ENCODE measurements at places on chromosomes 12 and 14. TPM values are rescaled to one million over a fixed set of nuclear protein-coding genes. Genes with fewer than 3 reads are reported as not detected.

ATL1 gene
- total RNA-seq: 8.8 TPM

NKX2-1 gene
- total RNA-seq: not detected

SLC25A47 gene
- total RNA-seq: not detected

CPM gene
- total RNA-seq: 35.4 TPM

OR6C74 gene
- not detected for total RNA-seq

SMIM41 gene
- 0.78 TPM for total RNA-seq

PPP4R4 gene
- 0.60 TPM for total RNA-seq

DNA sequence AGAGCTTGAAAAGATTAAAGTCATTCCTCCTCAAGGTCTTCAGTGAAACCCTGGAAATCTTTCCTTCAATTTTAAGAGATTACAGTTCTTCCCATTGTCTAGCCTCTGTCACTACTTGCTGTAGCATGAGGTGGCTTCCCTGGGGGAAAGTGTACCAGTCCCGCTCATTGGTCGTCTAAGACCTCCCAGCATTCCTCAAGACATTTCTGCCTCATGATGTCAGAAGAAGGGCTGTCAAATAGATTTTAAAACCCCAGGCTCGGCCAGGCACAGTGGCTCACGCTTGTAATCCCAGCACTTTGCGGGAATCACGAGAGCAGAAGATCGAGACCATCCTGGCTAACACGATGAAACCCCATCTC is 46.7 kb downstream of the SMUG1 start:
- DNase-seq: no peak

- DNase-seq: no peak
Observed at GRCh38 chr12:106584104-106585064, 1.6 kb downstream of the RFX4 start.

DNA sequence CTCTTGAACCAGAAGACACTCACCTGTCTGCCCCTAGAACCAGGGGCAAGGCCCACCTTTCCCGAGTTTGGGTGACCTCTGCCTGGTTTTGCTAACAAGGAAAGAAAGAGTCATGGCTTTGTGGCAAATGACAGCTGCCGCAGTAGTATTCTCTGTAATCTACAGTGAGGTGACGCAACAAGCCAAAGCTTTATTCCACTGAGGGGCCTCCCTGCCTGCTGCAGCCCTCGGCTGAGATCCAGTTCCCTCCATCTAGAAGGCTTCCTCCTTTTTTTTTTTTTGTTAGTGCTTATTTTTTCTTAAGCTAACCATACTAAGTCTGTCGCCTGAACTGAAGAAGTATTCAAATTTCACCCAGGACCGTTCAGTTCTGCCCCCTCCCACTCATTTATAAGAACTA is 142.3 kb upstream of the TMCC3 start:
- no peak for DNase-seq

- DNase-seq: no peak
Observed at GRCh38 chr12:66573605-66574004, 105.3 kb downstream of the GRIP1 start.

GRCh38 chr14:34810028-34810427 is 65.1 kb downstream of the BAZ1A start:
- no peak for DNase-seq

DNA sequence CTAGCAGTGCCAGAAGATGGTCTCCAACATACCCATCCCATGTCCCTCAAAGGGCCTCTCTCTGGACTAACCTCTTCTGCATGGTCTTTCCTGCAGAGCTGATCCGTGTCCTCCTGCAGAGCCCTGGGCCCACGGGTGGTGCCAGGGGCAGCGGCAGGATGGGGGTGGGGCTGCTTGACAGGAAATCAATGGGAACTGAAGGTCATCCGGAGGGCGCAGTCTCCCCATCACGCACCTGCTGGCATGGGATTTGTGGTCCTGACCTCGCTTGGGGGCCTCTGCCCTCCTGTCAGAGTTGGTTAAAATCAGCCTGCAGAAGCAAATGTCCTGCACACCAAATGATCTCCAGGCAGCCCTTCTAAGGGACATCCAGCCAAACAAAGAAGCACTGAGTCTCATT is 110.2 kb downstream of the DPF3 start:
- DNase-seq: no peak

- DNase-seq: peak; percentile 89
Observed at GRCh38 chr12:108117163-108117849, 11.8 kb upstream of the WSCD2 start.

DNA sequence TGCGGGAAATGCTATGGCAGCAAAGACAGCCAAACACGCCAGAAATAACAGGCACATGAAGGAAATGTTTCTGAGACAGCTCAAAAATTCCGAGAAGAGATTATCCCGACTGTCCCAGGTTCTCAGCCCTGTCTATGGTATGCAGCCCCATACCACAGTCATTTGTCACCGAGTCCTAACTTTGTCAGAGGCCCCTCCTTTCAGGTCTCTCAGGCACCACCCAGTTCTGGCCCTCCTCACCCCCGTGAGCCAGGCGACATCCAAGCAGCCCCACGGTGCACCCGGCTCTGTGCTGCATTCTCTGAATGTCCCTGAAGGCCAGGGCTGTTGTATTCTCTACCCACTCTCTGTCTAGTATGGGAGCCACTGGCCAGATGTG is 24.0 kb downstream of the SSH1 start:
- no peak for DNase-seq

GRCh38 chr12:133180669-133181068 is 626 bp upstream of the ZNF268 start:
- DNase-seq: no peak

DNA sequence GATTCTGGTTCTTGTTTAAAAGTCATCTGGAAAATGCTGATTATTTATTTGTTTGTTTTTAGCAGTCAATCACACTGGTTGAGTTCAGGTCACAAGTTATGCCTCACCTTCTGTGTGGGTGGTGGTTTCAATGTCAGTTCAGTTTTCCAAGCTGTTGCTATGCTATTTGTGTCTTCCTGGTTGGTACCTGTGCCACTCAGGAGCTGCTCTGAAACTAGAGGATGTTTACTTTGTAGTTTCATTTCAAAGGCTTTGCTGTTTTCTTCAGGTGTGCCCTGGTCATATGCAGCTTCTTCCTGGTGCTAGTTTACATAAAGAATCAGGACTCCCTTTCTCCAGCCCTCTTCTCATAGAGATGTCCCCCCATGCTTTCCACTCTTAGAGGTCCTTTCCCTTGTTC is 75.7 kb upstream of the PPP4R3A start:
- no peak for DNase-seq

DNA sequence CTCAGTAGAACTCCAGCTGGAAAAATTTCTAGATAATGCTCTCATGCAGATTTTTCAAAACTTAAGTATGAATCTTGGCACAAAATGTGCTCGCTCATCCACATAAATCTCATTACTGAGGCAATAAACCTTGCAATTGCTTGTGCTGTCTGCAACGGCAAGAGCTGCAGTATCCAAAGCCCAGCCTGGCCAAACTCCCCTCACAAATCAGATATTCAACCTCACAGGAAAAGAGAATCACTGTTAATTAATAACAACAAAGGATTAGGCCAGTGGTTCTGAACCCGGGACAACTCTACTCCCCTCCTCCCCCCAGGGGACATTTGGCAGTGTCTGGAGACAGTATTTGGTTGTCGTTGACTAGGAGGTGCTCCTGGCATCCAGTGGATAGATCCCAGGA is 19.2 kb upstream of the CORO1C start:
- DNase-seq: no peak

GRCh38 chr12:104463368-104463767 is 6.6 kb downstream of the CHST11 start:
- DNase-seq: no peak

- no peak for DNase-seq
Observed at GRCh38 chr14:93493054-93493453, 62.3 kb downstream of the UNC79 start.

- peak; percentile 45 for DNase-seq
Observed at GRCh38 chr12:88142610-88142991, 494 bp downstream of the TMTC3 start.

DNA sequence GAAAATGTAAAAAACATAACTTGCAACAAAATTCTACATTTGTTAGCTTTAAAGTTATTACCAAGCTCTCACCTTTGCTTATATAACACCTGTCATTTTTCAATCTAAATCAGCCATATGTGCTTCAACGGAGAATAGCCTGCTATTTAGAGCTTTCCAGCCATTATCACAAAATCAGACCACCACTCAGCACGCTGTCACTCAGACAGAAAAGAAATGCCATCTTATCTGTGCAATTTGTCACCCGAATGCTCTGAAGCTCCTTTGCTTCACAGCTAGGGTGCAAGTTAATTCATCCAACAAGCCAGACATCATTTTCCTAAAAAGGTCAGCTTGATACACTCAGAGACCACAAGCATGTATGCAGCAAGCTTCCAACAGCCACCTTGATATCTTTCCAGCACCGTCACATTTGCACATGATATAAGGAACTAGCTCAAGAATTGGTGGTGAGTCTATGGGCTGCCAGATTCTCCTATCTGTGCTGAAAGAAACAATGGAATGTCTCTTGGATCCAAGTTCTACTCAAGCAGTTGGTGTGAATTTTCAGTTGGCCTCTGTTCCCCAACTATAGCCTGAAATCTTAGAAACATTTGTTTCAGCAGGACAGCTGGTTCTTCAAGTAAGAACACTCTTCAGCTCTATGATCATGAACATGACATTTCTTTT is 20.0 kb upstream of the IFNG-AS1 start:
- no peak for DNase-seq

- DNase-seq: no peak
Observed at GRCh38 chr14:103973354-103973753, 31.0 kb upstream of the RD3L start.

- DNase-seq: no peak
Observed at GRCh38 chr12:132015686-132016430, 66.1 kb downstream of the EP400 start.

DNA sequence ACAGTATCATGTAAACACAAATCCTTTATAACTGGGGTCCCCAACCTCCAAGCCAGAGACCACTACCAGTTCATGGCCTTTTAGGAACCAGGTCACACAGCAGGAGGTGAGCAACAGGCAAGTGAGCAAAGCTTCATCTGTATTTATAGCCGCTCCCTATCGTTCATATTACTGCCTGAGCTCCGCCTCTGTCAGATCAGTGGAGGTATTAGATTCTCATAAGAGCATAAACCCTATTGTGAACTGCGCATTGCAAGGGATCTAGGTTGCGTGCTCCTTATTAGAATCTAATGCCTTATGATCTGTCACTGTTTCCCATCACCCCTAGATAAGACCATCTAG is 49.9 kb downstream of the LRP6 start:
- DNase-seq: no peak

GRCh38 chr14:103733651-103734050 is 18.0 kb downstream of the ZFYVE21 start:
- no peak for DNase-seq

DNA sequence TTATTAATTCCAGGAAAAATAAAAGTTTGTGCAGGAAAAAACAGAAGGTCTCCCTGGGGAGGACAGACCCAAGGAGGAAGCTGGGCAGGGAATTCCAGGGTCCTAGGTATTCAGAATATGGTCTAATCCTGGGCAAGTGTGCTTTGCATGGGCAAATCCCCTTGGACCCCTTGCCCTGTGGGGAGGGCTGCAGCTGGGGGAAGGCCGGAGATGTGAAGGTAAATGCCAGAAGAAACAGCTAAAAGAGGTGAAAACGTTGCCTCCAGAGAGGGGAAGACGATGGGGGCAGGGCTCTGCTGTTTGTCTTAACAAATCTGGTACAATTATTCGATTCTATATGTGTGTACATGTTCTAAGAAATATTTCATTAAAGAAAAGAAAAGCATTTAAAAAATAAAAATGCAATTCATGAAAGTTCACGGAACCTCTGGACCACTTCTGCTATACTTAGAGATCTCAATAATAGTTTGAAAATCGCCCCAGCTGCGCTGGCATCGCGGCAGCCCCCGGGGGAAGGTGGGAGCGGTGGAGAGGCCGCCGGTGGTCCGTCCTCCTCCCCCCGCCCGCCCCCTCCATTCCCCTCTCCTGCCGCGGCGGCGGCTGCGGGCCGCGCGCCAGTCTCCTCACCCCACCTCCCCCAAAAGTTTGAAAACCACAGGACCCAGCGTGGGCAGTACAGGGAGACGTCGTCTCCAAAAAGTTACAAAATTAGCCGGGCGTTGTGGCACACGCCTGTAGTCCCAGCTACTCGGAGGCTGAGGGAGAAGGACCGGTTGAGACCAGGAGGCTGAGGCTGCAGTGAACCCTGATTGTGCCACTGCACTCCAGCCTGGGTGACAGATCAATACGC is 1.5 kb upstream of the PRPF40B start:
- DNase-seq: no peak

DNA sequence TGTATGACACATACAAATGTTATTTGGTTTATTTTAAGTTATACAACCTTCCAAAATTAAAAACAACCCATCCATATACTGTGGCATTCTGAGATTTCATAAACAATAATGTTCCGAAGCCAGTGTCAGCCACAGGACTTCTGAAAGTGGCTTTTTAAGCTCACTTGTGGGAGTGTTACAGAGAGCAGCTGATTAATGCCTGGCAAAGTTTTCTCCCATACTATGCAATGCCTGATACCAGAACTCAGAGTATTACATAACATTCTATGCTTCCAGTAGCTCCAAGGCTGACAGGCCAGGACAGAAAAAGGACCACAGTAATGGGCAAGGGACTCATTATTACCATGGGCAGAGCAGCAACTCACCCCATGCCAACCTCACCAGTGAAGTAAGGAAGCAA is 29.3 kb downstream of the NELL2 start:
- no peak for DNase-seq

DNA sequence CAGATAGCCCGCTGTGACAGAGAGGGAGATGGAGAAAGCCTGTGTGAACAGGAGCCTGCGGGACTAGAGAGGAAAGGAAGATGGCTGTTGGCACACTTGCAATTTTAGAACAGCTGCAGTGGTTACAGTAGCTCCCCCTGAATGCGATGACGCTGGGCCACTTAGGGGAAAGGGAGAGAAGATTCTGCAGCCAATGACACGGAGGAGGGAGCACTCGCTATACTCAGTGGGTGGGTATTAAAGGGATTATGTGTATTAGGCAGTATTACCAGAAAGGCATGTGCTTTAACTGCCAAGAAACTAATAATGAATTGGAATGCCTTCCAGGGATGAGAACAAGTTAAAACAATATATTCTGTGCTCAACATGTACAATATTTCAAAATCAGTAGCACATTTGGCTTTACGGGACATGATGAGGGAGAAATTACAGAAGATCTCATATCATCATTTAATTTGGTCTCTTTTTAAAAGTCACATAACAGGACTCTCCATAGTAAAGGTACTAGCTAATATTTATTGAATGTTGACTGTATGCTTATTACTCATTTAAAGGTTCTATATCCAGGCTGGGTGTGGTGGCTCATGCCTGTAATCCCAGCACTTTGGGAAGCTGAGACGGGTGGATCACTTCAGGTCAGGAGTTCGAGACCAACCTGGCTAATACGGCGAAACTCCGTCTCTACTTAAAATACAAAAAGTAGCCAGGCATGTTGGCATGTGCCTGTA is 35.9 kb upstream of the FOS start:
- no peak for DNase-seq

- no peak for DNase-seq
Observed at GRCh38 chr14:68306265-68306933, 486.5 kb downstream of the ZFP36L1 start.
